ENCODE measurements at places on chromosomes 1 and 21.

GRCh38 chr1:53025769-53026112 is 36.3 kb upstream of the PODN start:
- DNase-seq: no peak

DNA sequence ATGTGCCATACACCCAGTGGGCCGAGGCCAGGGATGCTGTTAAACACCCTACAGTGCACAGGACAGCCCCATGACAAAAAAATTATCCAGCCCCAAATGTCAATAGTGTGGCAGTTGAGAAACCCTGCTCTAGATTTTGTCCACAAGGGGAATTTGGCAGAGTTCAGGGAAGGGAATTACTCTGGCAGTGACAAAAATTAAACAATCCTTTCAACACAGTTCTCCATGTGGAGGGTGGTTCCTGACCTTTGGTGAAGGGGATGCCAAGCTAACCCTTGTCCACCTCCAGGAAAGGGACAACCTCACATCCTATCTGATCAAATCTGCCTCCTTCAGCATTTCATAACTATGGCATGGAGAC is 28.4 kb upstream of the CD84 start:
- no peak for DNase-seq

DNA sequence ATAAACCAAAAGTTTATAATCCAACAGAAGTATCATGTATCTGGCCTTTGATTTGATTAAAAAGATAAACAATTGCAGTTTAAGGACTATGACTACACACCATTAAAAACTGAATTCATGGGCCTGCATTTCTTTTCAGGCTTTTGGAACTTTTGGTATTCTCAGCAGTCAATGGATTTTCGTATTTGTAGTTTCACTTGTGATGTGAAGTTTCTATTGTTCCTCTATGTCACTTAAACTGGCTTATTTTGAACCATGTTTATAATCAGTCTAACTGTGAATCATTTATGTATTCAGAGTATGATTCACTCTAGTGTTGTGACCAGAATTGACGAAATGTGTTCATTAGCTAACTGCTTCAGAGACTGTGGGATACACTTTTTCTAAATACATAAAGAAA is 132.9 kb downstream of the COQ8A start:
- no peak for DNase-seq

- DNase-seq: no peak
Observed at GRCh38 chr1:44559330-44559729, 115.0 kb downstream of the TMEM53 start.

- DNase-seq: no peak
Observed at GRCh38 chr1:167083066-167083665, 7.0 kb downstream of the GPA33 start.

GRCh38 chr1:160866695-160867260 is 4.1 kb upstream of the CD244 start:
- no peak for DNase-seq

DNA sequence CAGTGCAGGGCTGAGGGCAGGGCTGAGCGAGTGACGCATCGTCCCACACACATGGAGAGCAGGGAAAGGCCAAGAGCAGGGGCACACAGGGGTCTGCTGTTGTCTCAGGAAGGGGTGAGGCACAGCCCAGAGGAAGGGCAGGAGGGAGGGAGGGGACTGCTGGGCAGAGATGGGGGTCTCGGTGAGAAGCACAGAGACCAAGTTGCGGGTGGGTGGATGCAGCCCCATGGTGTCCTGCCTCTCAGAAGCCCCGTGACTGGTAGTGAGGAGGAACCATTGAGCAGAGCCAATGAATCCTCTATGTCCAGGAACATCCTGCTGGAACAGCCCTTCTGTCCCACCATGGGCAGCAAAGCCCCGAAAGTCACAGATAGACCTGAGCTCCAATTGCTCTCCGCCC is 17.8 kb downstream of the C1orf198 start:
- DNase-seq: no peak

DNA sequence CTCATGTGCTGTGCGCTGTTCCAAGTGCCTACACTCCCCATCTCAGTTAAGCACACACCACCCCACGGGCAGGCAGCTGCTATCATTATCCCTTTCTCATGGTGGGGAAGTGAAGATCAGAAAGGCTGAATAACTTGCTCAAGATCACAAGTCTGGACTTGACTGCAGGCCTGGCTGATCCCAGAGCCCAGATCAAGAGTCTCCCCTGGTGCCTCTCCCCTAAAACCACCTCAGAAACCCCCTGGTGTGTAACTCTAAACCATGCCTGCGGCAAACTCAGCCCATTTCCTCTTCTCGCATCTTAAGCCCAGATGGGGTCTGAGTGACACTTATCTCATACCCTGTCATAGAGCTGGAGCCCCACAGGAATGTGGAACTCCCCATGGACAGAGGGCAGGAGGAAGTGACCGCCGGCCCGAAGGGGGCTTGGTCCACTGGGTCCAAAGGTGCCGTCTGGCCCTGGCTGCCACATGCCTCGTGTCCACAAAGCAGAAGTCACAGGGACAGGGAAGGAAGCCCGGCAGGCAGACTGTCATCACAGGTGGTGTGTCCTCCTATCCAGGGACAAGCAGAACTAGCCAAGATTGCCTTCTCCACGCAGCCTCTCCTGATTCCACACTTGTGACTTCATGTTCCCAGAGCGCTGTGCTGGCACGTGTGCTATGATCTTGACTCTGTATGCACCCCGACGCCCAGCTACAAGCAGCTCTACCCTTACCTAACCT is 92.1 kb downstream of the SYF2 start:
- DNase-seq: peak; percentile 83

DNA sequence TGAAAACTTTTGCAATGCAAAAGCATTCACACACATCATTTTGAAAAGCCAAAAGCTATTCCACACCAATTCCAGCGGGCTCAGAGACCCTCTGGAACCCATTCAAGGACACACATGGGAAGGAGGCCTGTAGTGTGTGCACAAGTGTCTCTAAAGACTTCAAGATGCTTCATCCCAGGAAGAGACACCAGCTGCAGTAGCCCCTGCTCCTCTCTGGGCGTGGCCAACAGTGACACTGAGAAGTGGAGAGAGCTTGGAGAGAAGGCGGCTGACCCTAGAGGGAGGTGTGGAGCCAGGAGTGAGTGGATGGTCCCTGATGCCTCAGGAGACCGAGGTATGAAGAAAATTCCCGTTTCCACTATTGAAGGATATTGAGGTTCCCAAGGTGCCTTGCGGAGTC is 14.9 kb upstream of the TNNI1 start:
- no peak for DNase-seq

- no peak for DNase-seq
Observed at GRCh38 chr1:235307158-235308124, 20.5 kb downstream of the ARID4B start.

GRCh38 chr1:53334781-53335180 is 6.9 kb upstream of the LRP8 start:
- DNase-seq: no peak

- DNase-seq: peak; percentile 58
Observed at GRCh38 chr1:31617916-31618746, 642 bp downstream of the HCRTR1 start.

- DNase-seq: no peak
Observed at GRCh38 chr1:42439940-42440339, 15.9 kb downstream of the ZMYND12 start.

DNA sequence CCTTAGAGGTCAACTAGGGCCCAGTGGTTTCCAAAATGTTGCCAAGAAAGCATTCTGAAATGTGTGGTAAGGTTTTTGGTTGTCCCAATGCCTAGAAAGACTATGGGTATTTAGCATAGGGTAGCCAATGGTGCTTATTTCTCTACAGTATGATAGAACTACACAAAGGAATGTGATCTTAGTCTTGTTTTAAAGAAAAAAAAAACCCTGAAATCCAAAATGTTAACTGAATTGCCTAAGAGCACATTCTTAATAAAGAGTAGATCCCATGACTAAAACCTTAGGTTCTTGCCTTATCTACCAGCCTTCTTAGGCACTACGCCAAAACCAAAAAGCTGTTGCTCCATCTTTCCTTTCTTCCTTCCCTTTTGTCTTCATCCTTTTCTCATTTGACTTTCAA is 428.2 kb downstream of the MRPL39 start:
- no peak for DNase-seq

Data from left lung (tissue), 14 donors.